Caki2 (cell line): ENCODE measurements at places on chromosomes 11 and 22. TPM values are rescaled to one million over a fixed set of nuclear protein-coding genes. Genes with fewer than 3 reads are reported as not detected.

The MOGAT2 gene
- total RNA-seq = not detected in 2 replicates

The OR51E2 gene
- total RNA-seq = 0.17 TPM in 1 of 2 replicates, not detected in the other

GRCh38 chr11:13701506-13701905, 33.0 kb downstream of the FAR1 start:
- no peak for DNase-seq

DNA sequence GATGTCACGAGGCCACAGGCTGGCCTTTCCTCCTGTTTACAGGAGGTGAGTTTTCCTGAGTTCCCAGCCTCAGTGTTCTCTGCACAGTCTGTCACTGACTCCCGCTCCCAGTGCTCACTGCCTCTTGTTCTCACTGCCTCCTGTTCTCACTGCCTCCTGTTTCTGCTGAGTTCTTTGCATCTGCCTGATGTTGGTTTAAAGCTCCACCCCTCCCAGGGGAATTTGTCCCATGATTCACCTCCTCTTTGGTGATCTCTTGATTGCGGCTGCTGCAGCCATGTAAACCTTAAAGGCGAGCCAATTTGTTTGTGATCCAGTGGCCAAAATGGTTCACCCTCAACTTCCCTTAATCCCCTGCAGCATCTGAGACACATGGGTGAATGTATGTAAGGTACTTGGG, 6.0 kb upstream of the TUBA8 start:
- DNase-seq = peak; percentile 16

GRCh38 chr11:88535916-88536547, 198.5 kb upstream of the CTSC start:
- DNase-seq = peak; percentile 51

- no peak for DNase-seq
These were observed 49.7 kb upstream of the PRODH start for GRCh38 chr22:18985780-18986179.

GRCh38 chr11:8020244-8020597, 33.1 kb downstream of the EIF3F start:
- DNase-seq = peak; percentile 32

DNA sequence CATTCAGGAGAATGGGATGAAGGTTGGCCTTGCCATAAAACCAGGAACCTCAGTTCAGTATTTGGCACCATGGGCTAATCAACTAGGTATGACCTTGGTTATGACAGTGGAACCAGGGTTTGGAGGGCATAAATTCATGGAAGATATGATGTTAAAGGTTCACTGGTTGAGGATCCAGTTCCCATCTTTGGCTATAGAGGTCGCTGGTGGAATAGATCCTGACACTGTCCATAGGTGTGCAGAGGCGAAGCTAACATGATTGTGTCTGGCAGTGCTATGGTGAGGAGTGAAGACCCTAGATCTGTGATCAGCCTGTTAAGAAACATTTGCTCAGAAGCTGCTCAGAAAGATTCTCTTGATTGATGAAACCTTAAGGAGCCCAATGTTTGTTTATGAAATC, 5.7 kb downstream of the NF2 start:
- no peak for DNase-seq
